ENCODE measurements at places on chromosomes 5 and 9.

GRCh38 chr9:1047591-1048230 is 2.4 kb upstream of the DMRT2 start:
- no peak for DNase-seq

DNA sequence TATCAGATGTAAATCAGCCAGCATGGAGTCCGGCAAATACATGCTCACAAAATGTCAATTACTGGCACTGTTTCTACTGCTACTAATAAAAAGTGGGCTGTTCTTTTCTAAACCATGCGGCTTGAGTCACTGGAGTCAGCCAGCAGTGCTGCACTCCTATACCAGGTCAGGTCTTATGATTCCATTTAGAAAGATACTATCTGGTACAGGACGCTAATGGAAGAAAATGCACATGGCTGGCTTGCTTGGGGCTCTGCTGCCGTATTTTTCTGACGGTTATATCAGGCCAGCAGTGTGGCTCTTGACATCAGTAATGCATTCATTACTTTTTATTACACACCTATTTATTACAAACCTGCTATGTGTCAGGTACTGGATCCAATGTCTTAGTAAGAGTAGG is 74.3 kb downstream of the NDFIP1 start:
- DNase-seq = no peak

- no peak for DNase-seq
Observed at GRCh38 chr5:15321776-15322175, 178.2 kb upstream of the FBXL7 start.

GRCh38 chr5:60829490-60830266 is 14.4 kb downstream of the ELOVL7 start:
- peak; percentile 11 for DNase-seq

- no peak for DNase-seq
Observed at GRCh38 chr5:10524376-10525123, 39.3 kb upstream of the ANKRD33B start.

- no peak for DNase-seq
Observed at GRCh38 chr9:38355517-38356120, 36.9 kb upstream of the ALDH1B1 start.

DNA sequence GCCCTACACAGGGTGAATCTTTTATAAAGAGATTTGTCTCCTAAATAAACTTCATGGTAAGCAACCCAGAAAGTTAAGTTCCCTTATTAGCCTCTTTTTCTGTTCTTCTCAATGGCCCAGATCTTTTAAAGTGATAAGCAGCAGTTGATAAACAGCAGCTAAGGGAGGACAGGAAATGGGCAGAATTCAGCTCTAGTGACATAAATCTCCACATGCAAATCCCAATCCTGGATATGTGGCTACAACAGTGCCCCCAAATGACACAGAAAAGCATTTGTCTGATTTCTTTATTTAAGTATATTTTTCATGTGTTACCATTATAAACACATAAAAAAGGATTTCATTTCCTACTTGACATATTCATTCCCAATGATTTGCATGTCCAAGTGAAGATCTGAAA is 199.0 kb downstream of the DTWD2 start:
- no peak for DNase-seq

- no peak for DNase-seq
Observed at GRCh38 chr5:88826646-88827585, 56.1 kb downstream of the MEF2C start.

GRCh38 chr5:142201471-142201887 is 92.9 kb downstream of the NDFIP1 start:
- DNase-seq = no peak

GRCh38 chr9:95127249-95128176 is 190.0 kb downstream of the FANCC start:
- DNase-seq = no peak

- no peak for DNase-seq
Observed at GRCh38 chr9:127204771-127205470, 59.7 kb upstream of the GARNL3 start.

- no peak for DNase-seq
Observed at GRCh38 chr5:122444411-122444810, 132.4 kb downstream of the SNCAIP start.

GRCh38 chr5:111075520-111075919 is 4.0 kb downstream of the TSLP start:
- no peak for DNase-seq

DNA sequence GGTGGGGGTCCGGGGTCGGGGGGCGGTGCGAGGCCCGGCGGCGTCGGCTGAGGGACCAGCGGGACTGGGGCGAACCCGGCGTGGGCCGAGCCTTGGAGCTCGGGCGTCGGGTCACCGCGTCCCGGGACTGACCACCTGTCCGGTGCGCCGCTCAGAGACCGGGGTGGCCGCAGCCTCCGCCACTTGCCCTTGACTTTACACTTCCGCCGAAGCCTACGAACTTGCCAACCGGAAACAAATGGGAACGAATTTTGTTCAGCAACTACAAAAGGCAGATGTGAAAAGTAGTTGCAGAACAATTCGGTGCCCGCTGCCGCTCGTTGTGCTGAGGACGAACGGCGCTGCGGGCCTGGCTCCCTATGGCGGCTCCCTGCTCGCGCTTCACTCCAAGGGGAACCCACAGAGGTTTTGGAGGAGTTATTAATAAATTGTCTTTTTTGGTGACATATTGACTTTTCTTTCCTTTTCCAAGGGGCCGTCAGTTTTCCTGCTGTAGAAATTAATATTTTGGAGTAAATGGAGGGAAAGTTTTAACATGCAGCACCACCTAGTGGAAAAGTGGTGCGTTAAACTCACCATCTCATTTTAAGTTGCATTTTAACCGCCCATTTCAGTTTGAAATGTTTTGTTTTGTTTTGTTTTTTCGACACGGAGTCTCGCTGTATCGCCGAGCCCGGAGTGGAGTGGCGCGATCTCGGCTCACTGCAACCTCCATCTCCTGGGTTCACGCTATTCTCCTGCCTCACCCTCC is 490 bp downstream of the PCBD2 start:
- DNase-seq = no peak

DNA sequence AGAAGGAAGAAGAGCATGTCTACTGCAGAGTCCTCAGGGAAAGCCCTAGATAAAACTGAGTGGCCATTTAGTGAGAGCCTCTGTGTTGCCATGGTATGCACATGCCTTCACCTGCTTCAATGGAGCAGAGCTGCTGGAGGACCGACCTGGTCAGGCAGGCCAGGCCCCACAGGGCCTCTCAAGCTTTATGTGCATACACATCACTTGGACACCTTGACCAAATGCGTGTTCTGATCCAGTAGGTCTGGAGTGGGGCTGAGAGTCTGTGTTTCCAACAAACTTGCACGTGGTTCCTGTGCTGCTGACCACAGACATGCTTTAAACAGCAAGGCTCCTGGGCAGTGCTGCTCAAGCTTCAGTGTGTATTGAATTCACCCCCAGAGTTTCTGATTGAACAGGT is 51.4 kb upstream of the SLC2A8 start:
- no peak for DNase-seq

DNA sequence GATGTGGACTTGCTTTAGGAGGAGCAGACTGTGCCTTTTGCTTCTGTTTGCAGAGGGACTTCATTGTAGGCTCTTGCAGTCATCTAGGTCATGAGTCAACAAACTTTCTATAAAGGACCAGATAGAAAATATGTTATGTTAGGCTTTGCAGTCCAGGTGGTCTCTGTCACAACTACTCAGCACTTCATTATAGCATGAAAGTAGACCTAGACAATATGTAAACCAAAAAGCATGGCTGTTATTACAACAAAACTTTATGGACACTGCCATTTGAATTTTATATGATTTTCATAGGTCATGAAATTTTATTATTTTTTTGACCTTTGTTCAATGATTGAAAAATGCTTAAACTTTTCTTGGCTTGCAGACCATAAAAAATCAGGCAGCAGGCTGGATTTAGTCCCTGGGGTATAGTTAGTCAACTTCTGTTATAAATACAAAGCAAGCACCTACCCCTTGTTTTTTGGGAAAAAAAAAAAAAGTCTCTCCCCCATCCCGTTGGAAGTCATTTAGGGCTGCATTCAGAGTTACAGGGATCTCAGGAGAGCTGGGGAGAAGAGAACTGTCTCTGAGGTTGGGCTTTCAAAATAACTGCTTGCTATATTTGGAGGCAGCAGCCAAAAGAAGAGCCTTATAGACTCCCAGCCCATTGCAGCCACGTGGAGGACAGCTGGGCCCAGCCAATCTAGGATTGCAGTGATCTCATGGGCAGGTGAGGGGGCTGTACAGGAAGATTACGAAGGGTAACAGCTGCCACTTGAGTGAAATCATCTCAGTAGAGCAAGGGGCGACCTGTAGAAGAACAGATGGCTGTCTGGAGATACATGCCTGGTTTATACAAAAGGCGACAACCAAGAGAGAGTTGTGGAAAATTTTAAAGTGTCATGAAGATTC is 136.6 kb upstream of the TNC start:
- DNase-seq = no peak

- no peak for DNase-seq
Observed at GRCh38 chr5:31741496-31741895, 102.6 kb downstream of the PDZD2 start.

DNA sequence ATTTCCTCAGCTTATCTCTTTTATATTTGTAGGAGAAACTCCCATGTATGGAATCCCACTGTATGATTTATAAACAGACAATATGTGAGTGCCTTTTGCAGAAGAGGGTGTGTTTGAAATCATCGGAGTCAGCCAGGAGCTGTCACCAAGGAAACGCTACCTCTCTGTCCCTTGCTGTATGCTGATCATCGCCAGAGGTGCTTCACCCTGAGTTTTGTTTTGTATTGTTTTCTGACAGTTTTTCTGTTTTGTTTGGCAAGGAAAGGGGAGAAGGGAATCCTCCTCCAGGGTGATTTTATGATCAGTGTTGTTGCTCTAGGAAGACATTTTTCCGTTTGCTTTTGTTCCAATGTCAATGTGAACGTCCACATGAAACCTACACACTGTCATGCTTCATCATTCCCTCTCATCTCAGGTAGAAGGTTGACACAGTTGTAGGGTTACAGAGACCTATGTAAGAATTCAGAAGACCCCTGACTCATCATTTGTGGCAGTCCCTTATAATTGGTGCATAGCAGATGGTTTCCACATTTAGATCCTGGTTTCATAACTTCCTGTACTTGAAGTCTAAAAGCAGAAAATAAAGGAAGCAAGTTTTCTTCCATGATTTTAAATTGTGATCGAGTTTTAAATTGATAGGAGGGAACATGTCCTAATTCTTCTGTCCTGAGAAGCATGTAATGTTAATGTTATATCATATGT is 18.0 kb upstream of the CTSL start:
- no peak for DNase-seq

DNA sequence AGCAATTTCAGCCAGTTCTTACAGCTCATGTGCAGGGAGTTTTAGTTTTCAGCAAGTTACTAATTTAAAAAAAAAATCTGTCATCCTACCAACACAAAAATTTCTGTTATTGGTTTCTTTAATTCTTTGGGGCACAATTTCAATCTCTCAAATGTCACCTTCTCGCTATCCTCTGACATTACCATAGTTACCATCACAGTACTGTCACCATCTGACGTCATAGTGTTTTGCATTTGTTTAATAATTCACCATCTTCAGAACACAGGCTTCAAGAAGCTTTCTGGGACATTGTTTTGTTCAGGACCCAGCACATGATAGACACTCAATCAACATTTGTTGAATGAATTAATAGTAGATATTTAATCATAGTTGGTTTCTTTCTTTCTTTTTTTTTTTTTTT is 155.1 kb downstream of the PDZD2 start:
- no peak for DNase-seq

GRCh38 chr5:167564275-167564674 is 727.2 kb upstream of the WWC1 start:
- no peak for DNase-seq

GRCh38 chr9:107983181-107983603 is 493.6 kb upstream of the KLF4 start:
- DNase-seq = no peak

GRCh38 chr9:34961574-34962490 is 3.7 kb downstream of the PHF24 start:
- DNase-seq = no peak

DNA sequence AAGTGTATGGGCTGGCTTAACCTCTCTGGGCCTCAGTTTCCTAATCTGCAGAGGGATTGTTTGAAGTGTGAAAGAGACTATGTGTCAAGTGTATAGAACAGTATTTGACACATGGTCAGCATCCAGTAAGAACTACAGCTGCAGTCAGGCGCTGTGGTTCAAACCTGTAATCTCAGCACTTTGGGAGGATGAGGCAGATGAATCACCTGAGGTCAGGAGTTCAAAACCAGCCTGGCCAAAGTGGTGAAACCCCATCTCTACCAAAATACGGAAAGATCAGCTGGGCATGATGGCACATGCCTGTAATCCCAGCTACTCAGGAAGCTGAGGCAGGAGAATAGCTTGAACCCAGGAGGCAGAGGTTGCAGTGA is 31.9 kb upstream of the STING1 start:
- DNase-seq = no peak

DNA sequence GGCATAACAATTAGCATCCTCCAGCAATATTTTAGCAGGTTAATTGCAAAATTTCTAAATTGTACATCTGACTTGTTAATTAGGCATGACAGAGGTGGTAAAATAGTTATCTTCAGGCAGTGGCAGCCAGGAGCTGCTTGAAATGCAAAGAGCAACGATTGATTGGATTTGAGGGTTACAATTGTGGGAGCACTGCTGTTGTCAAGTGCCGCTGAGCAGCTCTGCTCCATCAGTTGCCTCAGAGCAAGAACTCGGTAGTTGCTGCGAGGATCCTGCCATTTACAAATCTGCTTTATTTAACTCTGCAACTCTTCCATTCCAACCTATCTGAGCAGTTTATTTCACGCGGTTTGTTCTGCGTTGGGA is 12.6 kb downstream of the PBX3 start:
- DNase-seq = no peak

DNA sequence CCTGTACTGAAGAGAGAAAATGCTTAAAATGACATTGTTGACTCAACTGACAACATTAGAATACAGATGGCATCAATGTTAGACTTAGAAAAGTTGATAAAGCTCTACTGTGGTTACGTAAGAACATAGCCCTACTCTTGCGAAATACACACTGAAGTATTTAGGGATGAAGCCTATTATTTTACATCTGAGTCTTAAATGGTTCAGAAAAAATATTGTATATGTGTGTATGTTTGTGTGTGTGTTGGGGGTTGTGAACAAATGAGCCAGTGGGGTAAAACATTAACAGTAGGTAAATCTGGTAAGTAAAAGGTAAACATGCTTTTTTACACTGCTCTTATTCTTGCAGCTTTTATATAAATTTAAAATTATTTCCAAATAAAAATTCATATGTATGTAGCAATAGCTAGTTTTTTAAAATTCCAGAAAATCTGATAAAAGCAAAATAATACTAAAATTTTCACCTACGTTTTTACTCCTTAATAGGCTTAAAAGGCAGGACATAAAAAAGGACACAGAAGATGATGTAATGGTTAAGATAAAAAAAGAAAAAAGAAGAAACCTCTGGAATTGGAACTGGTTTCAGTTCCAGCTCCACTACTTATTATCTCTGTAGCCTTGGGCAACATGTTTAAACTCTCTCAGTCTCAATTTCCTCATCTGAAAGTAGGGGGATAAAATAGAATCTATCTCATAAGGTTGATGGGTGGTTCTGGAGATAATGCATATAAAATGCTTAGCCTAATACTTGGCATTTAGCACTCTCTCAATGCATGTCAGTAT is 44.3 kb downstream of the GARNL3 start:
- no peak for DNase-seq

GRCh38 chr5:43469671-43470391 is 13.8 kb downstream of the TMEM267 start:
- no peak for DNase-seq
